ENCODE measurements at places on chromosomes 5 and 9. TPM values are rescaled to one million over a fixed set of nuclear protein-coding genes. Genes with fewer than 3 reads are reported as not detected.

DNA sequence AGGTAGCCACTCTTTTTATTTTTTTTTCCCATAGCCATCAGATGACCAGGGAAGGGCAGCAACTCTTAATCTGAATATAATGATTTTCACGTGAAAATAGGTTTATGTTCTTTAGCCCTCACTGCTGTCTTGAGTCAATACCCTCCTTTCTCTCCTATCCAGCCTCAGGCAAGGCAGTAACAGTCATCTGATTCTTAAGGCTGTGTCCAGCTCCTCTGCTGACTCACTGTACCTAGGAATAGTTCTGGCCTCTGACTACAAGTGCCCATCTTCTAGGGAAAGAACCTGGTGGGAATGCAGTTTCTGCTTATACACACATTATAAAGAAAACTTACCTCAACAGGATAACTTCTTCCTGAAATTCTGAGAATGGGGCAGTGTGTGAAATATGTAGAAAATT lies 30.7 kb downstream of the DHX29 start:
- DNase-seq: no peak

The SOHLH1 gene
- not detected for total RNA-seq

GRCh38 chr5:126360467-126360866 lies 62.7 kb upstream of the GRAMD2B start:
- DNase-seq: no peak

DNA sequence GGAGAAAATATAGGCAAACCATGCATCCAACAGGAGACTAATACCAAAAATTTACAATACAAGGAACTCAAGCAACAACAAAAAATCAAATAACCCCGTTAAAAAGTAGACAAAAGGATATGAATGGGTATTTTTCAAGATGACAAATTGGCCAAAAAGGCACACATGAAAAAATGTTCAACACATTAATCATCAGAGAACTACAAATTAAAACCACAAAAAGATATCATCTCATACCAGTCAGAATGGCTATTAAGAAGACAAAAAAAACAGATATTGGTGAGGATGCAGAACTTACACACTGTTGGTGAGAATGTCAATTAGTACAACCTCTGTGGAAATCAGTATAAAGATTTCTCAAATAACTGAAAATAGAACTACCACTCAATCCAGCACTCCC lies 35.0 kb downstream of the TEX10 start:
- DNase-seq: no peak

The POLR3G gene
- total RNA-seq: 5.4 TPM

The KYAT1 gene
- total RNA-seq: 11.0 TPM

The FOXD4L6 gene
- total RNA-seq: not detected

The CDKN2B gene
- total RNA-seq: 67.0 TPM

DNA sequence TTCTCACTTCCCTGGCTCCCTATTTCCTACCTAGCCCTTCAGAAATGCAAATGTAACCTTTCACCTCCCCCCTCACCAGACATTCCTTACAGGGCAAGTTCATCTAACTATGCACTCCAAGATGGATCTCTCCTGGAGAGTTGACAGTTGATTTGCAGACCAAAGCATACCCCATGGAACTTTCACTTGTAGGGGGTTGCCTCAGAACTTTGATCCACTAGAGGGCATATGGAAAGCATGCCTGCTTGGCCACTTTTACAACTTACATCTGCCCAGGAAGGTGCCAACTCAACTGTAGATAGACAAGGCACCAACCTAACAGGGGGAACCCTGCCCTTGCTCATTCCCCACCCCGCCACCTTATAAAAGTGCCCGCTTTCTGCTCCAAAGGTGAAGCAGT lies 187.8 kb downstream of the NXNL2 start:
- DNase-seq: no peak

DNA sequence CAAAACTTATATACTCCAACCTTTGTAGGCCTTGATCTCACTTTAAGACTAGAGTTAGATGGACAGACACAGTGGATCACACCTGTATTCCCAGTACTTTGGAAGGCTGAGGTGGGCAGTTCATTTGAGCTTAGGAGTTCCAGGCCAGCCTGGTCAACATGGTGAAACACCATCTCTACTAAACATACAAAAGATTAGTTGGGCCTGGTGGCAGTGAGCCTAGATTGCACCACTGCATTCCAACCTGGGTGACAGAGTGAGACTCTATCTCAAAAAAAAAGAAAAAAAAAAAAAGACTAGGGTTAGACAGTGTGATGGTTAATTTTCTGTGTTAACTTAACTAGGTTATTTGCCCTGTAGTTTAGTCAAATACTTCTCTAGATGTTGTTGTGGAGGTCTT lies 74.1 kb downstream of the CFAP95 start:
- no peak for DNase-seq

The GTF2H2C gene
- total RNA-seq: 22.8 TPM

GRCh38 chr9:88342246-88342645 lies 46.0 kb upstream of the SPIN1 start:
- DNase-seq: no peak

- DNase-seq: no peak
These were observed 81.2 kb upstream of the MIER3 start for GRCh38 chr5:57033103-57033502.

GRCh38 chr9:77375956-77376532 lies 198.7 kb downstream of the VPS13A start:
- DNase-seq: no peak

- no peak for DNase-seq
These were observed 172.3 kb upstream of the PLPPR1 start for GRCh38 chr9:100856238-100856637.

GRCh38 chr9:34430843-34431437 lies 27.4 kb downstream of the FAM219A start:
- DNase-seq: no peak

The GABRA6 gene
- total RNA-seq: not detected

GRCh38 chr9:128163027-128163515 lies 3.0 kb downstream of the BBLN start:
- no peak for DNase-seq

GRCh38 chr9:4225291-4226028 lies 74.4 kb downstream of the GLIS3 start:
- DNase-seq: no peak

- DNase-seq: no peak
These were observed 57.3 kb downstream of the S1PR3 start for GRCh38 chr9:89048616-89049015.

The PCDH12 gene
- 3.2 TPM for total RNA-seq

GRCh38 chr9:38243993-38244392 lies 148.5 kb upstream of the ALDH1B1 start:
- peak; percentile 56 for DNase-seq

The FBP1 gene
- total RNA-seq: 1.7 TPM

- DNase-seq: no peak
These were observed 64.2 kb downstream of the FGF18 start for GRCh38 chr5:171483551-171484135.

- DNase-seq: no peak
These were observed 187.5 kb downstream of the SNCAIP start for GRCh38 chr5:122499585-122499984.

GRCh38 chr5:98173334-98173733 lies 600.1 kb upstream of the RGMB start:
- DNase-seq: no peak

DNA sequence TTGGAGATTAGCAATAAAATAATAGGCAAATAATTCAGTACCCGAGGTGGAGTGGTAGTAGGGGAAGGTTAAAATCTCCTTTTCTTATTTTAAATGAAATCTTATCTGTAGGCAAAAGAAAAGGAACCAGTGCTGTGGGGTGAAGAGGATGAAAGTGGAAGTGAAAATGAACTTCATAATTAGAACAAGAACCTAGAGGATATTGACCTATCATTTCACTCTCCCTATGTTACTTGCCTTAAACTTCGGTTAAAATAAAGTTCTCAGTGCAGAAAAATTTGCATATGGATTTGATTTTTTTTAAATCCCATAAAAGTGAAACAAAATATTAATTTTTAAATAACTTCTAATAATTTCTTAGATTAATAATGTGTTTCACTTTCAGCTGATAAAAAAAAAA lies 1094.9 kb upstream of the C9orf72 start:
- DNase-seq: no peak

- no peak for DNase-seq
These were observed 139.3 kb downstream of the SLC24A2 start for GRCh38 chr9:19649336-19650041.

The MAP1B gene
- total RNA-seq: 386 TPM

The LVRN gene
- total RNA-seq: 1.7 TPM

DNA sequence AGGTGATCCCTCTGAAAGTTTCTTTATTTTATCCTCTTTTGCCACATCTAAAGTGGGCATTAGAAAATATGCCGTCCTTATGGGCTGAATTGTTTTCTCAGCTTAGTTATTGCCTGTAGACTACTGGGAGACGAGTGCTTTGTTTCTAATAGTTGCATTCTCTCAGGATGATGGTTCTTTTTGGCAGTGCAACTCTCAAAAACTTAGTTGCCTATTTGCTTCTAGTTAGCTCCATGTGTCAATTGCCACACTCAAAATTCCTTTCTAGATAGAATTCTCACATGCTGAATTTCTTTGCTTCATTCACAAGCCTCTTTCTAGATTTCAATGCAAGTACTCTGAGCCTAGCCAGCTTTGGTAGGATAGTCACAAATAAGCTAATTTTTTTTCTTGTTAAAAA lies 155.5 kb downstream of the FGF10 start:
- DNase-seq: no peak

DNA sequence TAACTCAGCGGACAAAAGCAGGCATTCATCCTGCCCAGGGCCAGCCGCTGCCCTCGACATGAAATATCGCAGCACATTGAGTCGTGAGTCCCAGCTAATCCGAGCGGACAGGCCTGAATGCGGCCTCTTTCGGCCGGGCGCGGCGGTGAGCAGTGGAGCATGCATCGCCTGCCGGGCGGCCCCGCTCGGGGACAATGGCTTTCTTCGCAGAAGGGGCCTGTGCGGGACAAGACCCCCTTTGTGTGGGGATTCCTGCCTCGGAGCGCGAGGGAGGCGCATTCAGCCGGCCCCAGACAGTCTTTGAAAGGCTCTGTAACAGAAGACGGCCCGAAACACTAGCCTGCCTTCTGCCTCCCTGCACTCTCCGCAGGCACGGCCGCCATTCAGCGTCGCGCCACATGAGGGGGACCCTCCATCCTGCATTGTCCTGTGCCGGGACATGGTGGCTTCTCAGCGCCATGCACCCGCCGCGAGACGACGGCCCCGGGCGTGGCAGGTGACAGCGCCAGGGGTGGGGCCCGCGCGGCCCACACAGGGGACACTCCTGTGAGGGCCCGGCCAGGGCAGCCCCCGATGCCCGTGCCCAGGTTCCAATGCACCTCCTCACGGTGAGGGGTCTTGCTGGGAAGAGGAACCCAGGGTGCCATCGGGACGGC lies 52.0 kb downstream of the EXD3 start:
- DNase-seq: no peak

GRCh38 chr9:81597419-81598122 lies 91.8 kb downstream of the TLE1 start:
- no peak for DNase-seq

The FAM153A gene
- 4.2 TPM for total RNA-seq

DNA sequence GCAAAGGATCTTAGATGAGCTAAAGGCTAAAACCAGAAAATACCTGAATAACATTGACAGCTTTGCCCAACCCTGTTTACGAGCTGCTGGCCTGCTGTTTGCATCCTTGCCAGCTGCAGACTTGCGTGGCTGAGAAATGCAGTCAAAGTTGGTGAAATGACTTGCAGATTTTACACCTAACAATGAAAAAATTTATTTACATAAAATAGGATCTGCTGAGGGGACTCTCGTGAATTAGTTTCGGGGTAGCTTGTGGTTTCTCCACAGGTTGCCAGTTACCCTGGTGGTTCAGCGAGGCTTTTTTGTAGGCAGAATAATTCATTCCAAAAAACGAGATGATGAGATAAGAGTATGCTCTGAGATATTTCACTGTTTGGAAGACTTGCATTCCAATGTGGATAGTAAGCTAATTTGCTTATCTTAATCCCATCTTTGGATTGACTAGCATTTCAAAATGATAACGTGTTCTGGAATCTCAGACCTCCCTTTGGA lies 65.7 kb upstream of the FANCC start:
- no peak for DNase-seq

GRCh38 chr9:9142001-9142400 lies 1342.4 kb upstream of the DMAC1 start:
- no peak for DNase-seq

DNA sequence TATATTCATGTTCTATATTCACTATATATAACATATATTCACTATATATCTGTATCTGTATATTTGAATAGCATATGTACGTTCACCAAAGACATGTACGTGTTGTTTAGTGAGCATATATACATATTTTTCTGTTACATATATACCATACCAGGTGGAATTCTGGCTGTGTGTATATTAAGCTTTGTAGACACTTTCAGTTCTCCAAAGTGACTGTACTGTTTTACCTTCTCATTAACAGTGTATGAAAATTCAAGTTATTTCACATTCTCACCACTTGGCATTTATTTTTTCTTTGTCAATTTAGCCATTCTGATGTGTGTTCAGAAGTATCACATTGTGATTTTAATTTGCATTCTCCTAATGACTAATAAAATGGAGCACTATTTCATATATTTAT lies 52.2 kb downstream of the DROSHA start:
- DNase-seq: no peak

DNA sequence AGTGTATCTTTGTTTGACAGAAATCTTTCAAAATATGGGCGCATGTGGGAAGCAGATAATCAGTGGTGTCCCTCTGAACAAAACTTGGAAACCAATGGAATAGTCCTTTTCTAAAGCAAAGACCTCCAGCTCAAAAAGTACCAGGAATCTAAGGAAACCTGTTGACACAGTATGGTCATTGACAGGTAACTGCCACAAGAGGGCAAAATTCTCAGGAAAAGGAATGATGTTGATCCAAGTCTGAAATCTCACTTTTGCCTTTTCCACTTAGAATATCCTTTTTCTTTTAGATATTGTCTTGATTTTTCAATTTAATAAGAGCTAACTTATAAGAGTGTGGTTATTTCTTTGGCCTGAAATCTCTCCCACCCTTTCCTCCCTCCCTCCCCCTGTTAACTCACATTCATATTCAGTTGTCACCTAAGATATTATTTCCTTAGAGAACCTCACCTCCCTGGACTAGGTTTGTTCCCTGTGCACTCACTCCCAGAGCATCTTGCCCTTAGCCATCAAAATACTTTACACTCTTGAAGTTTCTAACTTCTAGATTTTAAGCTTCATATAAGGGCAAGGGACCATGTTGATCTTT lies 59.0 kb upstream of the BARX1 start:
- DNase-seq: no peak

DNA sequence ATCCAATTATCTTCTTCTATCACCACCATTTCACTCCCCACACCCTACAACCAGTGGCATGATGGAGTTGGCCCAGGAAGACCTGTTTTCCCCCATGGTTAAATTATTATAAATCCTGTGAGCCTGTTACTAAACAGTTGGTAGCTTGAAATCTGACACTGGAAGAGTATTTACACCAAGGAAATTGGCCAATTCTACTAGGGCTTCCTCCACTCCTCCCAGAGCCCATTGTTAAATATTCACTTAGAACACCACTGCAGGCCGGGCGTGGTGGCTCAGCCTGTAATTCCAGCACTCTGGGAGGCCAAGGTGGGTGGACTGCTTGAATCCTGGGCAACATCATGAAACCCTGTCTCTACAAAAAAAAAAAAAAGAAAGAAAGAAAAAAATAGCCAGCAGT lies 32.4 kb upstream of the CKS2 start:
- DNase-seq: no peak

The FOXD4L5 gene
- total RNA-seq: not detected

- no peak for DNase-seq
These were observed 613 bp upstream of the COL15A1 start for GRCh38 chr9:98942906-98943681.
